ENCODE measurements at places on chromosomes 5 and 9.

DNA sequence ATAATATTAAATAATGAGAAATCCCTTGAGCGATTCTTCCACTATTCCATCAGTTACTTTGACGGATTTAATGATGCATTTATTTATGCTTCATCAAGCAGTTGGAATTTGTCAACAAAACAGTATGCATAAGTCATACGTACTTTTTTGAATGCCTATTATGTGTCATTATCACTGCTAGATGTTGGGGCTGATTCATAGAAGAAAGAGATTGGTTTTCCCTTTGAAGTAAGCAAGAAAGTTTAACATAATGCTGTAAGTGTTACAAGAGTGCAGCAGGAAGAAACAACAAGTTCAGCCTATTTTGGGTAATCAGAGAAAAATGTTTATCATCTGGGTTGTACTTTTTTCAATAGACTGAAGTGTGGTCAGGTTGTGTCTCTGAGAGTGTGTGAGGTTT lies 121.2 kb upstream of the RANBP3L start:
- DNase-seq: no peak

DNA sequence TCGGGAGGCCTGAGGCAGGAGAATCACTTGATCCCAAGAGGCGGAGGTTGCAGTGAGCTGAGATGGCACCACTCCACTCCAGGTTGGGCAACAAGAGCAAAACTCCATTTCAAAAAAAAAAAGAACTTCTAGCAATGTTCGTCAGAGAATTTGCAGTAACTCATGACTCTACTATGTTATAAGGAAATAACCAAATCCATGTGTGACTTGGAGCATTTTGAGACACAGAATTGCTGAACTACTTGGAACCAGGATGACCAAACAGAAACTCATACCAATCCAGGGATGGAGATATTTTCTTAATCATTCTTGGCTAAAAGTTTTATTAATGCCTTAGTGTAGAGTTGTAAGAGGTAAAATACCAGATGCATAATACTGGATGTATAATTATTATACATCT lies 99.9 kb upstream of the BNC2 start:
- DNase-seq: no peak

GRCh38 chr9:84945878-84946538 lies 276.5 kb downstream of the NTRK2 start:
- DNase-seq: no peak

DNA sequence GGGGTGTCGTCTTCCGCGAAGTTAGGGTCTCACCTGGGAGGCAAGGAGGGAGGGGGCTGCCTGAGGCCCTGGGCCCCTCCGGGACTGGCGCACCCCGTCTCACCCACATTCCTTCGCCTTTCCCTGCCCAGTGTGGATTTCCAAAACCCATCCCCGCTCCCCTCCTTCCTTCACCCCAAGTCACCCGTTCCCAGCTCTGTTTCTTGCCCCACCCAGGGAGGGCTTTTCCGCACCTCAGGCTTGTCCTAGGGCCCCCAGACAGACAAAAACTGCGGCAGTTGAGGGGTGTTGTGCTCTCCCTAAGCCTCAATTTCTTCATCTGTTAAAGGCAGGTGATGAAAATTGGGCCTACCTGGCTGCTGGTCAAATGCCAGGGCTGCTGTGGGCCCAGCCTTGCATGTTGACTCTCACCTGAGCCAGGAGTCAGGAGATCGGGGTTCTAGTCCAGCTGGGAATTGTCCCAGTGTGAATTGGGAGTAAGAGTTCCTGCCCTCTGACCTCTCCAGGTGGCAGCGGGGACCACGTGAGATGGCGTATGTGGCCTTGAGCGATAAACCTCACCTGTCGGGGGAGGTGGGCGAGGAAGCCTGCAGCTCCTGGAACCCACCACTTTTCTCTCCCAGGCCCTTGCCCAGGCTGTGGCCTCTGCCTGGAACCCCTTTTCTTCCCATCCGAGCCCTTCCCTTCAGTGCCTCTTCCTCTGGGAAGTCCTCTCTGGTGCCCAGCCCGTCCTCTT lies 143.4 kb upstream of the IER5L start:
- no peak for DNase-seq

DNA sequence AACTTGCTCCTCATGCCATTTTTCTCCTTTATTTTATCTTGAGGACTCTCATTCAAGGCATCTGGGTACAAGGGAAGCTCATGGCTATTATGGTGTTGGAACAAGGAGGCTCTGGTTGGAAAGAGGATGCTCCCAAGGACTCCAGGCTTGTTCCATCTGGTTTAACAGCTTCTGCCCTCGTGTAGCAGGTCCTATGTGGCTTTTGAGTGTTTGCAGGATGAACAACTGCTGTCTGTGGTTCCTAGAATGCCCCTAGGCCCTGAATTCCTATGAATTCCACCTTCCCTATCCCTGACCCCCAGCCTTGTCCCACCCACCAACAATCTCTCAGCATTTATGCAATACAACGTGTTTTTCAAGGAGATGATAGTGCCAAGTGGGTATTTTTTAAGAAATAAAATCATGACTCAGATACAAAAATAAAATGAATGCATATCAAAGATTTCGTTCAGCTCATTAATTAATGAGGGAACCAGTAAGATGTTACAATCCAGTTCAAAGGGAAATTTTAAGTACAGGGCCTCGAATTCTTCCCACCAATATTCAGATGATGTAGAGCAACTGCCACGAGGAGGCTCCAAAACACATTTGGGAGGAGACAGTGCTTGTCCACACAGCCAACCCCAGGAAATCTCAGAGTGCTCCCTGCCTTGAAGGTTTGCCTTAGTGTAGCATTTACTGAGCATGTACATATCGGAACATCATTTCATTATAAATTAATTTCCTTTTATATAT lies 182.0 kb downstream of the MUSK start:
- DNase-seq: no peak

- no peak for DNase-seq
Observed at GRCh38 chr5:66498791-66499207, 97.4 kb upstream of the MAST4 start.

DNA sequence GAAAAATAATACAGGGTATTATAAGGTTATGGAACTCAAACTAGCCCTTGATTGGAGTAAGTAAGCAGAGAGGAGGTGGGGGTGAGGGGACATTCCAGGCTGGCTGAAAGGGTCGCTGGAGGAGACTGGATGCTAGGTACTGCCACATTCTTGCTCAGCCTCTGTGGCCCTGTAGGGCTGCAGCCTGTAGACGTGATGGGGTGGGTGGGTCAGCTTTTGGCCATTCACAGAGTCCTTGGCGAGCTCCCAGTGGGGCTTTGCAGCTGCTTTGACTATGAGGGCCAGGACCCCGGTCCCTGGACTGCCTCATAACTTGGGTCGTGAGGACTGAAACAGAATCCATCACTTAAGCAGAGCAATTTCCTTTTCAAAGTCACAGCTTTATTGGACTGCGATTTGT lies 4.2 kb upstream of the GDNF start:
- DNase-seq: no peak

DNA sequence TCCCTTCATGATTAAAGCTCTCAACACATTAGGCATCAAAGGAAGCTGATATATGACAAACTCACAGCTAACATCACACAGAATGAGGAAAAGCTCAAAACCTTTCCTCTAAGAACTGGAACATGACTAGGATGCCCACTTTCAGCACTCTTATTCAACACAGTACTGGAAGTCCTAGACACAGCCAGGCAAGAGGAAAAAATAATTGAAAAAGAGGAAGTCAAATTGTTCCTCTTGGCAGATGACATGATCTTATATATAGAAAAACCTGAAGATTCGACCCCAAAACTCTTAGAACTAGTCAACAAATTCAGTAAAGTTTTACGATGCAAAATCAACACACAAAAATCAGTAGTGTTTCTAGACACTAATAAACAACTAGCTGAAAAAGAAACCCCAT lies 144.3 kb upstream of the NREP start:
- no peak for DNase-seq

DNA sequence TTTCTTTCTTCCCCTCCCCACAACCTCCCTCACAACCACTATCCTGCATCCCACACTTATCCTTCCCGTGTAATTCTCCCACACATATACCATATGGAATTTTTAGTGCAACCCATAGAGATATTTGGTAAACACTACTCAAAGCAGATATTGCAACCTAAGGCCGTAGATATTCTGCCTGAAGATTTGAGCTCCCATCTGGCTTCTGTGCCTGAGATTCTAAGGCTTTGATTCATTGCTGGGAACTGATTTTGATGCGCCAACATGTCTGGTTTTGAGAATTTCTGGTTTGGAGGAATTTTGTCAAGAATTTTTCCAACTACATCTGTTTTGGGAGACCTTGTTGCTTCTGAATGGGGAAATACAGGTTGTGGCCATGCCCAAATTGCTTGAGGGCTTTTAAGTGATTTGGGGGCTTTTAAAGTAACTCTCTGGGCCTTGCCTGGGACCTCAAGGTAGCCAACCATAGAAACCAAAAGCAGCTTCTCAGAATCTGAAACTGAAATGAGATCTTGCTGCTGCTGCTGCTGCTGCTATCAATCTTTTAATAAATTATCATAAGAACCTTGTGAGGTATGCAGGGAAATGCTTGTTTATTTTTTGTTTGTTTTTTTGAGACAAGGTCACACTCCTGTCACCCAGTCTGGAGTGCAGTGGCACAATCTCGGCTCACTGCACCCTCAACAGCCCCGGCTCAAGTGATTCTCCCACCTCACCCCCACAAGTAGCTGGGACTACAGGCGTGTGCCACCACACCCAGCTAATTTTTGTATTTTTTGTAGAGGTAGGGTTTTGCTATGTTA lies 36.2 kb downstream of the PLAC8L1 start:
- no peak for DNase-seq

GRCh38 chr5:167140548-167141291 lies 1150.7 kb upstream of the WWC1 start:
- DNase-seq: no peak

GRCh38 chr9:86733929-86734328 lies 213.4 kb downstream of the GAS1 start:
- no peak for DNase-seq

- no peak for DNase-seq
Observed at GRCh38 chr5:82599692-82600091, 321.5 kb upstream of the RPS23 start.

DNA sequence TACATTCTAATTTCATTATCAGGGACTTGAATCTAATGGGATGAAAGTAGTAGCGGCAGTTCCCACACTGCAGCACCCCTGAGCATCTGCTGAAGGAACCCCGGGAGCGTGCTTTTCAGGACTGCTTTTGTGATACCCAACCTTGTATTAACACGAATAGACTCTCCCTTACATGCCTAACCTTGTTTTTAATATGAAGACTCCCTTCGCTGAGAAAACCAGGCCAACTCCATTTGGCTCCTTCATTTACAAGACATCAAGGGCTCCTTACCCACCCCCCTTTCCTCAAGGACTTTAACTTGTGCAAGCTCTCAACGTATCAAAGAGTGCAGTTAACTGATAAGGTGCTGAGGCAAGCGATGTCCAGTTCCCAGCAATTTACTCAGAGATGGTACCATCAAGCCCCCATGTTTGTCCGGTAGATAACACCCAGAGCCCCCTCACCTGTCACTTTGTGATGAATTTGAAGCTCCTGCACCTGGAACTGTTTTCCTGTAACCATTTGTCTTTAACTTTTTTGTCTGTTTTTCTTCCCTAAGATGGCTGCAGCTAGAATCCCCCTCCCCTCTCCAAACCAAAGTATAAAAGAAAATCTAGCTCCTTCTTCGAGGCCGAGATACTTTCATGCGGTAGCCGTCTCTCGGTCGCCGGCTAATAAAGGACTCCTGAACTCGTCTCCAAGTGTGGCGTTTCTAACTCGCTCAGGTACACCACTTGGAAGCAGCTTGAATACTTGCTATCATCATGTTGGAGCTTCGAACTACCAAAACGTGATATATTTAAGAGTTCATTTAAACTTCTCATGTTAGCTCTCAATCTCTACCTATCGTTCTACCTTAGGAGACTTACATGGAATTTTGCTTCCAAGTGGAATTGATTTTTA lies 10.7 kb downstream of the HNRNPH1 start:
- no peak for DNase-seq

DNA sequence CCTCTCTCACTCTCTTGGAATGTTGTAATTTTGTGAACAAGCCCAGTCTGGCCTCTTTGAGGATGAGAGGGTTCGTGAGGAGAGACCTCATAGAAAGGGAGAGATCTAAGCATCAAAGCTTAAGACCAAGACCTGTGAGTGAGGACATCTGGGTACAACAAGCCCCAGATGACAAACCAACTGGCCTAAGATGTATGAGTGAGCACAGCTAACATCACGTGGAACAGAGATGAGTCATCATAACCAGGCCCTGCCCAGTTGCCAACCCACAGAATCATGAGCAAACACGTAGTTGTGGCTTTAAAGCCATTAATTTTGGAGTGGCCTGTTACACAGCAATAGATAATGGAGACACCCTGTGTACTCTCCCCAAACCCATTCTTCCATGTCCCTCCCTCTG lies 439.1 kb upstream of the KIF2A start:
- no peak for DNase-seq

GRCh38 chr9:27371382-27371781 lies 74.4 kb upstream of the EQTN start:
- no peak for DNase-seq

DNA sequence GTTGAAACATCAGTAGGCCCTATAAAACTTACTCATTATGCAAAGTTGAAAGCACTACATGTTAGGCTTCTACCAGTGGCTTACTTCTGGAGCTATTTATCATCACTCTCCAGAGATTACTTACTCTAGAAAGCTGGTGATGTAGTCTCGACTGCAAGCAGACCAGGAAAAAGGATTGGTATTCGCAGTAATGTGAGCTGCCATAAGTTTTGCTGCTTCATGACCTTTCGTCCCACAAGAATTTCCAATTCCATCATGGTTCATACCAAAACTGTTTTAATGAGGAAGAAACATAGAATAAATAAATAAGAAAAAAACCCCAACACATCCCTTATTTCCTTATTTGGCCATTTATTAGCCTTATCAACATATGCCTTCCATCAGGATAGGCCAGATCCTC lies 181.9 kb downstream of the ADAMTS6 start:
- no peak for DNase-seq

DNA sequence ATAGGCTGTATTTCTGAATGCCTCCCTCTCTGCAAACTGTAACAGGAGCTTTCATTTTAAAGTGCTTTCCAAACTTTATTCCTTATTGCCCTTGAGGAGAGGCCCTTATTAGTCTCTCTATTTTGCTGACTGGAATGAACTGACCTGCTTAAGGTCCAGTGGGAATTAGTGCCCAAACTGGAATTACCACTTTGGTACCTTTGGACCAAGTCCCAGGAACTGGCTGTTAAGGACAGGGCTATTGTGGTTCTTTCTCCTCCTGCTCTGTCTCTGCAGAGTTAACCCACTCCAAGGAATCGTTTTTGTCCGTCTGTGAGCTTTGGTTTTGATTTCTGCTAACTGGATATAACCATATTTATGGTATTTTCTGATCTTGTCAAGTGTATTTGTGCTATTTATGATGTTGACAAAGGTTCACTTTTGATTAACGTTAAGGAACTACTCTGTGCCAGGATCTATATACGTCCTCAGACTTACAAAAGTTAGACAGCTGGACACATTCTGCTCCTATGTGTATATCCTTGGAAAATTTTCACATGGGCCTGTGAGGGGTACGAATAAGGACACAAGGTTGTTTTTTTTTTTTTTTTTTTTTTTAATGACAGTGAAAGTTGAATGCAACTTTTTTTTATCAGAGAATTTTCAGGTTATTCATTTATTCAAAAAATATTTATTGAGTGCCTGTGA lies 189.1 kb upstream of the ANKRD55 start:
- no peak for DNase-seq

GRCh38 chr9:21810388-21810787 lies 8.0 kb downstream of the MTAP start:
- no peak for DNase-seq
